ENCODE measurements at places on chromosomes 6 and 20. TPM values are rescaled to one million over a fixed set of nuclear protein-coding genes. Genes with fewer than 3 reads are reported as not detected.

- DNase-seq = no peak
Measured at GRCh38 chr6:41122373-41122772, 31.8 kb downstream of the TREML1 start.

DNA sequence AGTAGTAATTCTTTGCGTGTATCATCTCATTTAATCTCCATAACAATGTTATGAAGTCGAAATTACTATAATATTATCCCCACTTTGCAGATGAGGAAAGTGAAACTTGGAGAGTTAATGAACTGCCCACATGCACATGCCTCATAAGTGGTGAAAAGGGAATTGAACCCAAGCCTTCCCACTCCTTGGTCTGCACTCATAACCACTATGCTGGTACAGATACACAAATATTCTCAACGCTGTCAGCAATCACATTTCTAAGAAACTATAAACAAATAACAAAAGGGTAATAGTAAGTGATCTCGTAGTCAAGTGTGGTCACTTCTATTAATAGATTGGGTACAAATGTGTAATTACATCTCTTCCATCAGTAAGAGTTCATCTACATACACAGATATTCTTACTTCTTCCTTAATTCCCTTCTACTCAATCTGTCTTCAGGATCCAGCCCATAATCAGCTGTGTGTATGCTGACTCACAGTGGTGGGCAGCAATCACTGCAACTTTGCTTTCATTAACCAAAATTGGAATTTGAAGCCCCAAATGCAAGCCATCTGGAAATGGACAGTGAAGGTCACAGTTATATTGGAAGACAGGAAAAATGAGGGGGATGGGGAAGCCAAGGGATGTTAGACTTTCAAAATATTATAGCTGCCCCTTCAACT is 6.6 kb downstream of the PRSS35 start:
- DNase-seq = no peak

DNA sequence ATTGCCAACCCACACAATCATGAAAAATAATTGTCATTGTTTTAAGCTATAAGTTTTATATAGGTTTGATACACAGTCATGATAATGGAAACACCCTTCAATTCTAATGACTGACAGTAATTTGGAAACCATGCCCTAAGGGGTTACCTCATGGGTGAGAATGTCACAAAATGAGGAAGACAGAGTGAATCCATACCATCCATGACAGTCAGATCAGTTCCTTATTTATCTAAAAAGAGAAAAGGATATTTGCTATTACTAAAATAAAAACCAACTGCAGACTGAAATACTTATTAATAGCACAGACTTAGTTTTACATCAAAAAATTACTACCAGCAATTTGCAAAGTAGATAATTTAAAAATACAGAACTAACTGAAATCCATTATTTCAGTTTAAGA is 437.8 kb downstream of the UTRN start:
- DNase-seq = no peak

The PRSS16 gene
- 0.33 TPM for total RNA-seq

- DNase-seq = no peak
Measured at GRCh38 chr20:11966186-11966585, 48.5 kb downstream of the BTBD3 start.

DNA sequence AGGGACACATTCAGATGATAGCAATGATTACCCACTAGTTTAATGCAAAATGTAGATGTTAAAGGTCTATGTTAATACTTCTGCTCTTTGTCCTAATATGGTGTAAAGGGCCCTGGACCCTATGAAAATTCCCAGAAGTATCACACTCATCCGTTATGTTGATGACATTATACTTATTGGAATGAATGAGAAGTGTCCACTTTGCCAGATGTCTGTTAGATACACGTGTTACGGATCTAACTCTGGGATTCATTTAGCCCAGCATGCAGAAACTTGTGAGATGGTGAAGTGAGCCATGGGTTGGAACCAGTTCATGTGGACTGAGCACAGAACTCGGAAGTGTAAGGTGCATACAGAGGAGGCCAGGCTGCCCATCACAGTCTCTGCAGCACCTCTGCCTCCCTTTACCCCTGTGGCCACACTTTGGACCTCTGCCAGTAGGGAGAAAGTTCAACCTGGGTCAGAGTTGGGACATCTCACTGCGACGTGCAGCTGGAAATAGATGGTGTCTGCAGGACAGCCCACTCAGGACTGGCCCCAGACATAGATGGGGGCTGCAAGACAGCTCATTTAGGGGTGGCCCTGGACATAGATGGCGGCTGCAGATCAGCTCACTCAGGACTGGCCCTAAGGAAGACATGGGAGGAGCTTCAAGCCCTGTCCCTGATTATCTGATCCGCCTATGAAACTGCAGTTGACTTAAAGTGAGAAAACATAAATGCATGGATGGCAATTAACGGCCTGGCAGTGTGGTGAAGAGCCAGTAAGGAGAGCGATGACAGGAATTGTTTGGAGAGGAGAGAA is 71.2 kb upstream of the THBS2 start:
- DNase-seq = no peak

The TBXT gene
- not detected for total RNA-seq

DNA sequence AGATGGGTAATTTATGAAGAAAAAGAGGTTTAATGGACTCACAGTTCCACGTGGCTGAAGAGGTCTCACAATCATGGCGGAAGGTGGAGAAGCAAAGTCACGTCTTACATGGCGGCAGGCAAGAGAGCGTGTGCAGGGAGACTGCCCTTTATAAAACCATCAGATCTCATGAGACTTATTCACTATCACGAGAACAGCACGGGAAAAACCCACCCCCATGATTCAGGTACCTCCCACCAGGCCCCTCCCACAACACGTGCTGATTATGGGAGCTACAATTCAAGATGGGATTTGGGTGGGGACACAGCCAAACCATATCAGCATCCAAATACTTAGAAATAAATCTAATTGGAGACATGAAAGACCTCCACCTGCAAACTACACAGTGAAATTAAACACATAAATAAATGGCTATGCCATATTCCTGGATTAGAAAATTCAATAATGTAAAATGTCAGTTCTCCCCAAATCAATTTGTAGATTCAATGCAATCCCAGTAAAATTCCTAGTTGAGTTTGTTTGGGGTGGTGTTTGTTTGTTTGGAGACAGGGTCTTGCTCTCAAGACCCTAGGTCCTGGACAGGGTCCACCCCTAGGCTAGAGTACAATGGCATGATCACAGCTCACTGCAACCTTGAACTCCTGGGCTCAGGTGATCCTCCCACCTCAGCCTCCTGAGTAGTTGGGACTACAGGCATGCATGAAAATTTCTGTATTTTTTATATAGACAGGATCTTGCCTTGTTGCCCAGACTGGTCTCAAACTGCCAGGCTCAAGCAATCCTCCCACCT is 101.6 kb downstream of the TAF4 start:
- DNase-seq = no peak

The NKAPL gene
- total RNA-seq = not detected

The MROH8 gene
- total RNA-seq = not detected

The PTPRK gene
- total RNA-seq = 33.7 TPM

The RHAG gene
- total RNA-seq = not detected

GRCh38 chr6:79597155-79597554 is 34.0 kb upstream of the SH3BGRL2 start:
- DNase-seq = no peak

DNA sequence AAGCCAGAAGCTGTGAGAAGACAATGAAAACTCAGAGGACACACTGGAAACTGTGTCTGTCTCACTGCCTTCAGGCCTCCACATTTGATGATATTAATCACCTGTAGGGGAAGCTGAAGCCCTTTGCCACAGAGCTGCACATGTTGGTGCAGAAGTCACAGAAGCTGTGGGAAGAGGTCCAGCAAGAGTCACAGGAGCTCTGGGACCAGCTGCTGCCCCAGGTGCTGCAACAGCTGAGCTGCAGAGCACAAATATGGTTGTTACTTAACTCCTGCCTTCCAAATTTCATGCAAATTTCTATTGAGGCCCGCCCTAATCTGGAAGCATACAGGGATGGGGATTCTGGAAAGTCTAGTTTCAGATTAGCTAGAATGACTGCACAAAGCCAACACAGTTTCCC is 169.3 kb downstream of the OGFRL1 start:
- no peak for DNase-seq

GRCh38 chr6:15110726-15111354 is 135.0 kb upstream of the JARID2 start:
- DNase-seq = no peak

- no peak for DNase-seq
Measured at GRCh38 chr20:13947719-13948118, 42.7 kb downstream of the SEL1L2 start.

- no peak for DNase-seq
Measured at GRCh38 chr20:51404297-51405060, 138.0 kb downstream of the NFATC2 start.

The NKAIN2 gene
- total RNA-seq = not detected

GRCh38 chr6:137696765-137697164 is 170.3 kb upstream of the TNFAIP3 start:
- DNase-seq = no peak

The BMP6 gene
- total RNA-seq = 0.74 TPM

The DEFB124 gene
- not detected for total RNA-seq

DNA sequence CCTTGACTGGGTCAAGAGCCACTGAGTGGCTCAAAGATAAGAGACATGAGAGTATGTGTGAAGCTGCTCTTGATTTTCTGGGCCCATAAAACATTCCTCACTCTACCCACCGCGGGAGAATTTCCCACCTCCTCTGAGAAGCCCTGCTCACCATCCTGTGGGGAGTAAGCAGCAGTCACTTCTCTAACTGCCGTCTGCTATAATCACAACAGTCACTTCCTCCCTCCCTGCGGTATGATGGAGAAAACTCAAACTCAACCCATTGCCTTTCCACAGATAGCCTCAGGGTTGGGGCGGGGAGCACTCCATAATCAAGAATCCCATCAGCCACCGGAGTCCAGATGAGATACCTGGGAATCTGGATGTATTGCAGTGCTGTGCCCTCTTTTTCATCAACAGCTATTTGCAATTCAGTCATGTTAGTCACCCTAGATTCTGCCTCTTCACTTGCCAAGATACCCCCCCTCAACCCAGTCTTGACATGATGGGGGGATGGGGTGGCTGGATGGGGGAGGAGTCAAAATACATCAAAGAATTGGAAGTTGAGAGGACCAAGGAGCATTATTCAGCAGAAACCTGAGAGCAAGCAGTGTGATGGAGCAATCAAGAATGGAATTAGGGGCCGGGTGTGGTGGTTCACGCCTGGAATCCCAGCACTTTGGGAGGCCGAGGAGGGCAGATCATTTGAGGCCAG is 5.1 kb downstream of the MOCS1 start:
- DNase-seq = no peak

GRCh38 chr6:145736661-145737144 is 1.4 kb upstream of the EPM2A start:
- no peak for DNase-seq

The OXT gene
- total RNA-seq = not detected

The SDCBP2 gene
- 4.9 TPM for total RNA-seq

- DNase-seq = no peak
Measured at GRCh38 chr20:53660947-53661381, 67.3 kb upstream of the ZNF217 start.

DNA sequence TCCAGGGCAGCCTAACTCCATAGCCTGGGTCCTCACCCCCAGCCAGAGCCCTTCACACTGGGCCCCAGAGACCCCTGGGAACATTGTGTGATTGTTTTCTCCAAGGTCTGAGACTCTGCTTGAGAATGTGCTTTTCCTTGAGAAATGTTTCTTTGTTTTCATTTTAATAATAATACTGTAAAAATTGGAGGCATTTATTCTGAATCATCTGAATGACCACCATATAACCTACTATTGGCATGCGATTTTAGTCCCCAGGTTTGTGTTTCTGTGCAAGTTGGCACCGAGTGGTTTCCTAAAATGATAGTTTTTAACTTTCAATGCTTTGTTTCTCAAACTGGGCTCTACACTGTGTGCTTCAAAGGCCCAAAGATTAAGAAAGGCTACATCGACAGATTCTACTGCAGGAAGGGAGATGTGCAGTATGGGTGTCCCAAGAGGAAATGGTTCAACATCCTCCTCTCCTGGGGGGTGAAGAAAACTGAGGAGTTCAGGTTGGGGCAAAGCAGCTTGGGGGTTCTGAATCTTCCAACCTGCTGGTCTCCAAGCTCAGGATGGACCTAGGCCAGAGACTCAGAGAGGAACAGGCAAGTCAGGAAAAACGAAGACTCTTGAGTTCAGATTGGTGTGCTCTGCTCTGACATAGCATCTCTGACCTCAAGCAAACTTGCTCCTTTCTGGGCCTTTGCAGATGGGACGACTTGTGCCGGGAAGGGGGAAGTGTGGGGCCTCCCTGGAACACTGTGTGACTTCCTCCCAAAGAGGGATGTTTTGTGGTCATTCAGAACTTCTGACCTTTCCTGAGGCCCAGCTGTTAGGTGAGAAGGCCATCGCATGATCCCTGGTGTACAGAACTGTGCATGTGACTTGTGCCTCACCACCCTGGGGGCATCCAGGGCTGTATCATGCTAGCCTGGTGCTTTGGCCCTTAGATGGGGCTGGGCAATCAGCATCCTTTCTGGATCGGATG is 31.0 kb downstream of the DAAM2 start:
- DNase-seq = no peak

- no peak for DNase-seq
Measured at GRCh38 chr6:135322427-135323201, 141.5 kb downstream of the MYB start.

GRCh38 chr6:136716917-136717715 is 75.2 kb downstream of the MAP3K5 start:
- DNase-seq = no peak

DNA sequence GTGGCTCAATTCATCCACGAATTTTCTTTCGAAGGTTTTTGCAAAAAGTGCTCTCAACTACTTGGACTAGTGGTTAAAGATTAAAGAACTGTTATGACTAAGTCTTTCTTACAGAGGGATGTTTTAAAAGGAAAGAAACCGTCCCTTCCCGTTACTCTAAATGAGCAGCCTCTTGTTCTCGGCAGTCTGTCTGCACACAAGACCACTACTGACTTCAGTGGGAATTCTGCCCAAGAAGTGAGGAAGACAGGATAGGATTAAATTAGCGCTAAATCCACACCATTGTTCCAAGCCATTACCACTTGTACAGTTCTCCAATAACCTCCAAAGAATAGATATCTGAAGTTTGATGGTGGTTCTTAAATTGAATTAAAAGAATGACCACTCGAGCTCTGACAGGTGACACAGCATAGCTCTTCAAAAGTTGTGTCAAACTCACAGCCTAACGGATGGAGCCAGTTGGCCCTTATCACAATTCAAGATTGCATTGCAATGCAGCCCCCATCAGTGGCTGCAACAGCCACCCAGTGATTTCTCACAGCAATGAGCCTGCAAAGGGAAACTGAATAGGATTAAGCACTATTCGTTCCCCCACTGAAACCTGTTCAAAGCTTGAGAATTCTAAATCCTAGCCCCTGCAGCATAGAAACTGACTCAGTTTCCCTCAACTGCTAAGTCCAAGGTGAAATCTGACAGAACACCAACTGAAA is 1.8 kb downstream of the EPB41L2 start:
- no peak for DNase-seq
